ENCODE measurements at places on chromosomes 2 and 18.

- no peak for DNase-seq
Observed at GRCh38 chr2:26471289-26471688, 6.6 kb downstream of the OTOF start.

DNA sequence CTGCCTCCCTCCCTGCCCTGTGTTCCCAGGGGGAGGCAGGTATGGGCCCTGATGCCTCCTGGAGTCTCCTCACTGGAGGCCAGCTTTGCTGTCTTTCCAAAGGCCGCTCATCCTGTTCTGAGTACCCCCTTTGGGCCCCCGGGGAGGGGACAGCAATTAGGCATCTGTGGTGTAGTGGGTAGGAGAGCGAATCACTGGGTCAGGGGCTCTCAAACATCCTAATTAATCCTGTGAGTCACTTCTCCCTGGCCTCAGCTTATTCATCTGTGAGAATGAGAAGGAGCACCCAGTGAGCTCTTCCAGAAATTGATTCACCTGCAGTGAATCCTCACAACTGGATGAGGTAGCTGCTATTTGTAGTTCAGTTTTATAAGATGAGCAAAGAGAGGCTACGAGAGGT is 16.4 kb downstream of the TET3 start:
- DNase-seq = no peak

DNA sequence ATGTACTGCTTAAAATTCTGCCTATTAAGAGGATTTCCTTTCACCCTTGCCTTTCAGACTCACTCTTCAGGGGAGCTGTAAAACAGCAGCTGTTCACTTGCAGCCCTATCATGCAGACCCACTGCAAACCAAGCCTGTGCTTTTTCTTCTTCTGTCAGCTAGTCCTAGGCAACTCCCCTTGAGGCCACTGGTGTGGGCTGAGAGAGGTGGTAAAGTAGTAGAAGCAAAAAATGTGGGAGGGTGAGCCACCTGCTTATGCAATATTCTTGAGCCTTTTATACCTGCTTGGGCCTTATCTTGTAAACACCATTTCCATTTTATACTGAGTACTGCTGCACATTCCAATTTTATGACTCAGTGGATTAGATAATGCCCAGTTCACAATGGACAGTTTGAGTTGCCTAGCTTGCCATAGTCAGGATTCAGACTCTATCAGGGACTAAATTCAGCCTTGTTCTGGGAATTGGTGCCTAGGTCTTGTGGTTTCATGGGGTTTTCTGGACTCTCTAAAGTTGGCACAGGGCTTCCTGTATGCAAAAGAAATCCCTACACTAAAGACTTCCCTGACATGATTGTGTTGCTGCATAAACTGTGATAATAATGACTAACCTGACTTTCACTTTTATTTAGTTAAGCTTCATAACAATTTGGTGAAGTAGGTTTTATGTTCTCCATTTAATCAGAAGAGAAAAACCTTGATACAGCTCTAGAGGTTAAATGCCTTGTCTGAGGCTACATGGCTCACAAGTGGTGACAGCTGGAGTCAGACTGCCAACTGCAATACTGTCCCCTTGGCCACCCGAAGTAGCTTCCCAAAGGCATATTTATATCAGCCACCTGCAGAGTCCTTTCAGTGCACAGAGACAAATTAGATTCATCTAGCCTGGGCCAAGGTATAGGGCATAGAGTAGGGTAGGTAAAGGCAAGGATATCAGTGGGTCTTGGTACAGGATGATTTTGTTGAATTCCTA is 47.4 kb upstream of the KDM3A start:
- DNase-seq = no peak

- DNase-seq = no peak
Observed at GRCh38 chr2:182242609-182243008, 184.2 kb downstream of the PDE1A start.

DNA sequence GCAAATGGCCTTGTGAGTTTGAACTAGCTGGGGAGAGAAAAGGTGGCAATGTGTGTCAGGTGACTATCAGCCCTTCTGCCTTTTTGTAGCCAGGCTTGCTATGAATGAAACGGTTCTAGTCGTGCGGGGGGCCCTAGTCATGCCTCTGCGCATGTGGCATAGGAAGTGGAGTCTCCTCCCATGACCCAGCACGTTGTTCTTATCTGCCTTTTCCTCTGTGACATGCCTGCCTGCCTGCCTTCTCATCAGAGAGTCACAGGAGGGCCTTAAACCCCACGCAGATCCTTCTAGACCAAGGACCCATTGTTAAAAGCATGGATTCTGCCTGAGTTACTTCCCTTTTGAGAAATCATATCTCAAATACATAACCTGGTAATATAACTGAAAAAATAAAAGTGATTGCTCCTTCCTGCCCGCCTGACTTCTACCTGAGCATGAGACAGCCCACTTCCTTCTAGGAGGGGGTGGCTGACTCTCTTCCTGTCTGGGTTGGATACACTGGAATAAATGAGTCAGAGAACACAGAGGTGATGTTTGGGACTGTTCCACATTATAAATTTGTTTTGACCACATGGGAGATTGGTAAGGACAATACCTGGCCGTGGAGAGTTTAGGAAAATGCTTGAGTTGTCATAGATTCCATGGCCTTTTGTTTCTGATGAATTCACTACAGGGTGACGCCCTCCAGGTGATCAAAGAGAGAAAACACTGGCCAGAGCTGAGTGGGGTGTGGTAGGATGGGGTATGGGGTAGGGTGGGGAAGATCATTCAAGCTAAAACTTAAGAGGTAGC is 49.8 kb downstream of the FBLN7 start:
- DNase-seq = no peak

GRCh38 chr2:21822505-21822904 is 698.7 kb downstream of the TDRD15 start:
- DNase-seq = no peak

- no peak for DNase-seq
Observed at GRCh38 chr2:231992888-231993287, 31.4 kb downstream of the DIS3L2 start.

GRCh38 chr18:26473672-26474071 is 74.7 kb downstream of the KCTD1 start:
- no peak for DNase-seq

- peak; percentile 25 for DNase-seq
Observed at GRCh38 chr2:167196461-167197252, 308.4 kb downstream of the XIRP2 start.

All from NCI-H2029 (cell line).